ENCODE measurements at places on chromosomes 11 and 22.

- no peak for DNase-seq
Measured at GRCh38 chr11:59968395-59968783, 4.6 kb downstream of the OOSP4A start.

DNA sequence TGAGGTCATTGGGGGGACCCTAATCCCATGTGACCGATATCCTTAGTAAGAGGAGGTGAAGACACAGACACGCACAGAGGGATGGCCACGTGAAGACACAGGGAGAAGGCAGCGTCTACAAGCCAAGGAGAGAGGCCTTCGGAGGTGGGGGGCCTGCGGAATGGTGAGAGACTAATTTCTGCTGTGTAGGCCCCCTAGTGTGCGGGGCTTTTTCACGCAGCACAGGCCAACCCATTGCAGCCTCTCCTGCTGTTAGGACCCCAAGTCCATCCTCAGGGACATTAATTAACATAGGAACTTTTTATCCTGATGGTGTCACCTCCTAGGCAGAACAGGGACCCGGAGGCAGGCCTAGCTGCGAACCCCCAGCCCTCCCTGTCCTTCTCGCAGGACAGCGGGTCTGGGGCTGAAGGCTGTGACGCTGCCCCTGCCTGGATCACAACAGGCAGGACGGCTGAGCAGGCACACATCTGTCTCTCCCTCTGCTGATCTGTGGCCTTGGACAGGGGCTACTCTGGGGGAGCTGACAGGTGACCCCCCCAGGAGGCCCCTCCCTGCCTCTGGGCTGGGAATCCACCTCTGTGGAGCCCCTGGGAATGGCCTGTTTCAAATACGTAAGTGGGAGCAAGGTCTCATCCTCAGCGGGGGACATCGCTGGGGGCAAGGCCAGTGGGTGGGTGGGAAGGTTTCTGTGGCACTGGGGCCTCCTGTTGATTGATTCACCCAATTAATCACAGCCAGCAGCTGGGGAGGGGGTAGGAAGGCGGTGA lies 7.9 kb downstream of the ASCL2 start:
- no peak for DNase-seq

DNA sequence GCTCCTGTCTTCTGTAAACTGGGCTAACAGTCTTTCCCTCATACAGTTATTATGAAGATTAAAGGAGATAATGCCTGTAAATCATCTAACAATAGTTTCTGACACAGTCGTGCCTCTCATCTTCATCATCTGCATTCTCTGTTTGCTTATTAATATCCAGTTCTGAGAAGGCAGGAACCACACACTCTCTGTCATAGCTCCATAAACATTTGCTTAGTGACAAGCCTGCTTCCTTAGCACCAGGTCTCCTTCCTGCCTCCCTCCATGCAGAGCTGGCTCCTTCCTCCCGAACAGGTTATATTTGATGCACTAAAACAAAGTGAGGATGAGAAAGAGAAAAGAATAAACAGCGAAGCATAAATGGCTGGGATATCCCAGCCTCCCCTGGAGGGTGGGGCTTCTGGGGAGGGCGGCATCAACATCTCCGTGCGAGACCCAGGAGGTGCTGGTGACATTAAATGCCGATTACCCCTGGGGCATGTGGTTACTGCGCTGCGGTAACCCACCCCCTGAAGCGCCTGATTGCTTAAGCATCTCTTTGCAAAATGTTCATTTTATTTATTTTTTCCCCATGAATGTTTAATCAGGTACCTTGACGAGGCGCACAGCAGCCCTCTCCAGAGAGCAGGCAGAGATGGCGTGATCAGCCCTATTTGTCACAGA lies 404.9 kb downstream of the NXPE2 start:
- no peak for DNase-seq

DNA sequence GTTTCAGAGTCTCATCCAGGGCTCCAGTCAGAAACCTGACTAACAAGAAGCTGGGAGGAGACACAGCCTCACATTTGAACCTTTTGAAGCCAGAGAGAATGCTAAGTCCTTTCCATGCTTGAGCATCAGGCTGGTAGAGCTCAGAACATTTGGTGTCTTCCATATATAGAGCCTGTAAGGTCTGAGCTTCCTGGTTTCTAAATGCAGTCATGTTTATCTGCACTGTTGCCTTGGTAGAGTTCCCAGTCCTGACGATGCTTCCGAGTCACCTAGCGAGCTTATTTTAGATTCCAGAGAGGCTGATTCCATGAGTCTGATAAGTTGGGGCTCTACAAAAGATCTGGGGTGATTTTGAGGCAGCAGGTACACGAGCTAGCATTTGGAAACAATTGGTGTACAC lies 68.4 kb upstream of the SORL1 start:
- DNase-seq, result no peak

GRCh38 chr22:39250131-39250530 lies 5.3 kb upstream of the PDGFB start:
- no peak for DNase-seq

DNA sequence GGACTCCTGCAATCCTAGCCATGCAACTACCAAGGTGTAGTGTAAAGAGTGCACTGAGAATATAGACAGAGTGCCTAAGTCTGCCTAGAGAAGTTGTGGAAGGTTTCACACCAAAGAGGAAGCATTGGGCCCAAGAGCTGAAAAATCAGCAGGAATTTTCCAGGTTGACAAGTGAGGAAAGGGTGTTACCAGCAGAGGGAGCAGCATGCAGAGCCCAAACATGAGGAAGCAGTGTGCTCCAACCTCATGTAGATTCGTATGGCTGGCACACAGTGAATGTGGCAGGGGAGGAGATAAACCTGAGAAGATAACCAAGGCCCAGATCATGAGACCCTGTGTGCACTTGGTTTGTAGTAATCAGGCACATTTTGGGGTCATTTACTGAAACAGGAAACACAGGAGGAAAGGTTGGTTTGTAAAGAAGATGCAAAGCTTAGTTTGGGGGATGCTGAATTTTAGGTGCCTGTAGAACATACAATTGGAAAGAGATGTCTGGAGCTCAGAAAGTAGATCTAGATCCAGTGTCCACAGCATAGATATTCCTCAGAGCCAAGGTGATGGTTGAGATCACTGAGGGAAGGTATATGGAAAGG lies 1.7 kb downstream of the HPX start:
- peak; percentile 33 for DNase-seq

GRCh38 chr11:60932605-60933356 lies 8.5 kb downstream of the TMEM132A start:
- DNase-seq, result no peak

DNA sequence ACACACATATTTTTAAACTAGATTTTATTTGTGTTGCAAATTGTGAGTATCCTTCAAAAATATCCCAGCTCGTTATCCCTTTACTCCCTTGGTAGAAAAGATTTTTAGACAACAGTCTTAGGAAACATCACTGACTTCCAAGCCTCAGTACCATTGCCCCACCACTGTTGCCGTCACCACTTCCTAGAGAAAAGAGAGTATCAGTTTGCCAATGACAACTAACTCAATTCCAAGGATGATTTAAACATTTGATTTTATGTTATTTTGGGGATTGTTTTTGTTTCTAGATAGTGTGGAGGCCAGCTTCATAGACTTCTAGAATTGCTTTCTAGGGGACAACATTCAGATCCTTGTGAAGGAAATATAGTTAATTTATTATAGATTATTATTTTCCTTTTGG lies 274.0 kb upstream of the MPPED2 start:
- DNase-seq, result no peak

- DNase-seq, result no peak
Measured at GRCh38 chr11:29320196-29320595, 696.6 kb downstream of the KCNA4 start.

GRCh38 chr22:18057568-18058209 lies 20.1 kb upstream of the PEX26 start:
- DNase-seq, result peak; percentile 56

DNA sequence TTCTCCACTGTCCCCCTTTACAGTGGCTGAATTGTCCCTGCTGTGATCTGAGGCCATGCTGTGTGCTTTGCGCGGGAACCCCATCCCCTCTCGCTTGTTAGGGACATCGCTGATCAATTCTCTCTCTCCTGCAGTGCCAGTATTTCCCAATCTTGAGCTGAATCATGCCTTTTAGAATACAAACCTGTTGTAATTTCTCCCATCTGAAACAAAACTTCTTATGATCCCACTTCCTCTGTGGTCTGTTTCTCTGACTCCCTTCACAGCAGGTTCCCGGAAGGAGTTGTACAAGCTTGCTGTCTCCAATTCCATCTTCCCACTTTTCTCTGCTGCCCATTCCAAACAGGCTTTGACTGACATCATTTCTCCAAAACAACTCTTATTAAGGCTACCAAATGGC lies 16.8 kb downstream of the ADAMTS15 start:
- no peak for DNase-seq

DNA sequence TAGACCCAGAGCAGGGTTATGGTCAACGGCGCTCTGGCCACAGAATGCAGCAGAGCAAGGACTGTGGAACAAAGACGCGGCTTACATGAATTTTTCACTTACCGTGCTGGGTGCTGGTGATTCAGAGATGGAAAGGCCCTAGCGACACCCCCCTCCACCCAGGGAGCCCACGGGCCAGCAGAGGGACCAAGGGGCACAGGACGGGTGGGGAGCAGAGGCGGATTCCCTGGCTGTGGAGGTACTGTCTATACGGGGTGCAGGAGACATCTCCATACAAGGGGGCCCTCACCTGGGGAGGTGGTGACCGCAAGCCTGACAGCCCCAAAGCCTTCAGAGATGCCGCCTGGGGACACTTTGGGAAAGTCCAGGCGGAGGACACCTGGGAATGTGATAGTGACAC lies 1.1 kb upstream of the SEPTIN5 start:
- DNase-seq, result no peak

- DNase-seq, result no peak
Measured at GRCh38 chr11:2471048-2471803, 26.4 kb downstream of the KCNQ1 start.

GRCh38 chr11:90698238-90698637 lies 475.4 kb upstream of the CHORDC1 start:
- DNase-seq, result no peak

DNA sequence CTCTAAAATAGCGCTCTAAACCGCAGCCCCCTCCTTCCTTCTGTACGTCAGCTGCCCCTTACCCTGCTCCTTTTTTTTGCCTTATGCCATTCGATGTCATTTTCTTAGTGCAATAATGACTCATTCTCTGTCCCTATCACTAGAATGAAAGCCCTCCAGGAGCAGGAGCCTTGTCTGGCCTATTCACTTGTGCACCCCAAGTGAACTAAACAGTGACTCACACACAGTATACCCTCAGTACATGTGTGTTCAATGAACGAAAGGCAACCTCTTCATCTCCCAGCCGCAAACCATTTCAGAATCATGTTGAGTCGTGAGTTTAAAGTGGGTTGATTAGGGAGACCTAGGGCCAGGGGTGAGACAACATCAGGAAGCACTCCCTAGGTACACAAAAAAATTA lies 50.7 kb upstream of the SPATA19 start:
- DNase-seq, result no peak

GRCh38 chr11:15169815-15170551 lies 55.3 kb downstream of the INSC start:
- no peak for DNase-seq

DNA sequence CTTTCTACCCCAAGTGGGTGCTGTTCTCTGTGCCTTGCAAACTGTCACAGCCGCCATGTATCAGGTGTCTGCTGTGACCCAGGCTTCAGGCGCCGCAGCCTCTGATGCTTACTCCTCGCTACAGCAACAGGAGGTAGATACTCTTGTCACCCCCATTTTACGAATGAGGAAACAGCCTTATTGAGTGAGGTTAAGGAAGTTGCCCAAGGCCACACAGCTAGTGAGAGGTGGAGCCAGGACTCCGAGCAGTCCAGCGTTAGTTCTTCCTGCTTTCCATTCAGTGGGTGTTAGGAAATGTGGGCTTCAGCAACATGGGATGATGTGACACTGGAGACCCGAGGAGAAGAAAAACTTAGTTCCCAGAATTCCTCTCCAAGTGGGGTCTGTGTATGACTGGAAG lies 14.3 kb downstream of the RNF215 start:
- no peak for DNase-seq

GRCh38 chr22:29112121-29112520 lies 39.3 kb downstream of the KREMEN1 start:
- DNase-seq, result no peak

- peak; percentile 42 for DNase-seq
Measured at GRCh38 chr11:117199053-117199915, at the start of gene TAGLN. Gene TAGLN (plus strand): TSS chr11:117199370. CDS start chr11:117203014, 3,644 bp downstream.

- no peak for DNase-seq
Measured at GRCh38 chr11:91527380-91528030, 697.1 kb upstream of the FAT3 start.

GRCh38 chr11:2582351-2582945 lies 117.3 kb downstream of the KCNQ1OT1 start:
- DNase-seq, result peak; percentile 45

- no peak for DNase-seq
Measured at GRCh38 chr11:121967131-121967704, 148.8 kb downstream of the BLID start.

- DNase-seq, result no peak
Measured at GRCh38 chr11:111937844-111938243, 701 bp downstream of the DIXDC1 start.

GRCh38 chr22:49236541-49237075 lies 591.1 kb downstream of the BRD1 start:
- DNase-seq, result peak; percentile 31

GRCh38 chr11:48109046-48109666 lies 107.5 kb upstream of the OR4B1 start:
- no peak for DNase-seq

DNA sequence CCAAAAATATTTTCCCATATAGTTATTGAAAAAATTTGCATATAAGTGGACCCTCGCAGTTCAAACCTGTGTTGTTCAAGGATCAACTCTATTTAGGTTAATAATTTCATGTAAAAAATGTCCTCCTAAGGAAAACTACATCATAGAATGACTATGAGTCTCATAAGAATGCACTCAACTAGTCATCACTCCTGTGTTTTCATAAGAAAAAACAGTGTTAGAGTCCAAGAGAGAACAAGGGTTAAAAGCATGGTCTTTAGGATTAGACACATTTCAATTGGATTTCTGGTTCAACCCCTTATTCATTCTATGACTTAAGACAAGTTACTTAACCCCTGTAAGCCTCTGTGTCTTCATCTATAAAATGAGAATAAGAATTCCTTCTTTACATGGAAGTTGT lies 5.1 kb downstream of the PARVA start:
- no peak for DNase-seq

- no peak for DNase-seq
Measured at GRCh38 chr11:19633276-19633675, 79.4 kb upstream of the NAV2 start.

DNA sequence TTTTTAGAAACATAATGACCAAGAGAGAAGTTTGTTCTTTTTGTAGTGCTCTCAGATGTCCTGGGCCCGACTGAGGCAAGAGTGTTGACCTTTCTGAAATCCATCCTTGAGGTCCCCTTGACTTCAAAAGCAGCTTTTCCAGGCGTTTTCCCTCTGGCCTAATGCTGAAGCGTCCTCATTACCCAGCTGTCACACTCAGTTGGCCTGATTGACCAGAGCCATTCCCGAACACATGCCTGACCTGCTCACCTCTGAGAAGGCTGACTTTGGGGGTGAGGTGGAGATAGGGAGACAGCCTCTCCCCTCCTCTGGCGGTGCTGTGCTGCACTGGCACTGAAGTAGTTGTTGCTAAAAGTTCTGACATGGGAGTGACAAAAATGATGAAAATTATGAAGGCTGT lies 66.9 kb downstream of the ALX4 start:
- no peak for DNase-seq

GRCh38 chr11:12824281-12825041 lies 150.2 kb downstream of the TEAD1 start:
- peak; percentile 78 for DNase-seq
